Stimulated activated CD4-positive, alpha-beta T cell treated with anti-CD3 and anti-CD28 coated beads, Interleukin-12 subunit alpha, Interleukin-12 subunit beta, amount 100 ng/mL, for 24 hours (primary cell): ENCODE measurements at places on chromosomes 4 and X.
A peak's percentile ranks its signal among the peaks of the same experiment; 100 is the strongest.

DNA sequence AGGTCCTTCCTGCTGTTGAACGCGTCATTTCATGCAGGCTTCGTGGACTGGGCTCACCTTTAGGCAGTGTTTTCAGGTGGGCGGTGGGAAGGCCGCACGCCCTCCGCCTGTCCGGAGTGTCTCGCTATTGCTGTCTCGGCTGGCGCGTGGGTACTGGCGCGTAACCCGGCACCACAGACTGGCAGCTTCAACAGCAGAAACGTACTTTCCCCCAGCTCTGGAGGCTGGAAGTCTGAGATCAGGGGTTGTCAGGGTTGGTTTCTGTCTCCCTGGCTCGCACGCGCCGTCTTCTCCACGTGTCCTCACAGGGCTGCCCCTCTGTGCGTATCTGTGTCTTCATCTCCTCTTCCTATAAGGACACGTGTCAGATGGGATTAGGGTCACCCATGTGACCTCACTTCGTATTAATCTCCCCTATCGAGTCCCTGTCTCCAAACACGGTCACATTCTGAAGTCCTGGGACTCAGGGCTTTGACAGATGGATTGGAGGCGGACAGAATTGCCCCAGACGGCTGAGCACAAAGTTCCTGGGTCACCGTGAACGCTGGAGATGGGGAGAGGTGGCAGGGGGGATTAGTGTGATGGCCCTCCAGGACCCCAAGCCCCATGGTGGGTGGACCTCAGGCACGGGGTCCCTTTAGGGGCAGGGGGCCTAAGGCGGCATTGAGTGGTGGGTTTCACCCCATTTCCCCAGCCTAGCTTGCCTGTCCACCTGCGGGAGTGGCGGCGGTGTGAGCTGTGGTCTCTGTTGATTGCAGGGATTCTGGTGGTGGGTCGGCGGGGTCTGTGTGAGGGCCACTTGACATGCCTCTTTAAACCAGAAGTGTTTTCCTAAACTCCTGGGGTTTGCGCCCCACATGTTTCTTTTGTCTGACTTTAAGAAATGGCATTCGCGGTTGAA is 83.4 kb upstream of the LRPAP1 start:
- no peak for DNase-seq

GRCh38 chr4:21577056-21577455 is 371.5 kb downstream of the KCNIP4 start:
- no peak for DNase-seq

- no peak for DNase-seq
Measured at GRCh38 chr4:704198-704891, 1.3 kb upstream of the PCGF3 start.

DNA sequence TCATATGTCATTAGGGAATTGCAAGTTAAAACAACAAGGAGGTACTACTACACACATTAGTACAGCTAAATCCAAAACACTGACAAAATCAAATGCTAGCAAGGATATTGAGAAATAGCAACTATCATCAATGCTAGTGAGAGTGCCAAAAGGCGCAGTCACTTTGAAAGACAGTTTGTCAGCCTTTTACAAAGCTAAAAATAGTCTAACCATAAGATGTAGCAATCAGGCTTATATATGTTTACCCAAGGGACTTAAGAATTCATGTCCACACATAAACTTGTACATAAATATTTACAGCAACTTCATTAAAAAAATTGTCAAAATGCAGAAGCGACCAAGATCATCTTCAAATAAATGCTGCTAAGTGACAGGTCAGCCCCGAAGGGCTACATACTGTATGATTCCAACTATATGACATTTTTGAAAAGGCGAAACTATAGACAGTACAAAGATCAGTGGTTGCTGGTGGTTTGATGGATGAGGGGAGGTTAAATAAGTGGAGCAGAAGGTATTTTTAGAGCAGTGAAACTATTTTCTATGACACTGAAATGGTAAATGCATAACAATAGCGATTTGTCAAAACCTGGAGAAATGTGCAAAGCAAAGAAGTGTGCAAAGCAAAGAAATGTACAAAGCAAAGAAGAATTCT is 704.8 kb downstream of the ARAP2 start:
- no peak for DNase-seq

DNA sequence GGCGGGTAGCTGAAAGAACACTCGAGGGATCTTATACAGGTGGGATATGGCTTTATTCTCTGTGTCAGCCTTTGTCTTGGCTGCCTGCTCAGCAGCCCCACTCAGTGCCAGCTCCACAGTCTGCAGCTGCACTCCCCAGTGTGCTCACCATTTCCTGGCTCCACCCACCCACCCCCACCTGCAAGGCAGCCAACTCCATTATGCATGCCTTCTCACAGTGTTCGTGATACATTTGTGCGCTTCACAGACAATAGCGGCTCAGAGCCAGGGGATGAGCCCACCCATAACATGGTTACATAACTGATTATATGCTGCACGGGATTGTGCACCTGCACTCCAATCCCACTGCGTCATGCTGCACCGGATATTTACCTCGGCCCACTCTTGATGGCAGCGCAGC is 8.8 kb upstream of the TMEM128 start:
- DNase-seq = no peak

DNA sequence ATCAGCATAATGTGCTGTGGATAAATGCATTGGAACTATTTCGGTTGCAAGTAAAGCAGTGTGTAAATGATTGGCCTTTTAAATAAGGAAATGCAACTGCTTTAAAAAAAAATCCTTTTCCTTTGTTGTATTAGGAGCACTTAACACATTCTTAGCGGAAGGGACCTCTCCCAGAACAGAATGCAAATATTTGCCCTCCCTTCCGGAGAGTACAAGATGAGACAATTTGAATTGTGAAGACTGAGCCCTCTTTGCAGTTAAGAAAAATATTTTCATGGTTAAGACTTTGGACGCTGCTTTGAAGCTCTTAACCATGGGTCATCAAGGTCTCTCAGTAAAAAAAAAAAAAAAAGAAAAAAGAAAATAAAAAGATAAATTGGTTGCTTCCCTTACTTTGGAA is 9.5 kb upstream of the NOX1 start:
- no peak for DNase-seq

GRCh38 chr4:39565878-39566600 is 38.8 kb upstream of the UGDH start:
- no peak for DNase-seq

GRCh38 chrX:19807414-19807813 is 80.0 kb downstream of the SH3KBP1 start:
- DNase-seq = no peak

DNA sequence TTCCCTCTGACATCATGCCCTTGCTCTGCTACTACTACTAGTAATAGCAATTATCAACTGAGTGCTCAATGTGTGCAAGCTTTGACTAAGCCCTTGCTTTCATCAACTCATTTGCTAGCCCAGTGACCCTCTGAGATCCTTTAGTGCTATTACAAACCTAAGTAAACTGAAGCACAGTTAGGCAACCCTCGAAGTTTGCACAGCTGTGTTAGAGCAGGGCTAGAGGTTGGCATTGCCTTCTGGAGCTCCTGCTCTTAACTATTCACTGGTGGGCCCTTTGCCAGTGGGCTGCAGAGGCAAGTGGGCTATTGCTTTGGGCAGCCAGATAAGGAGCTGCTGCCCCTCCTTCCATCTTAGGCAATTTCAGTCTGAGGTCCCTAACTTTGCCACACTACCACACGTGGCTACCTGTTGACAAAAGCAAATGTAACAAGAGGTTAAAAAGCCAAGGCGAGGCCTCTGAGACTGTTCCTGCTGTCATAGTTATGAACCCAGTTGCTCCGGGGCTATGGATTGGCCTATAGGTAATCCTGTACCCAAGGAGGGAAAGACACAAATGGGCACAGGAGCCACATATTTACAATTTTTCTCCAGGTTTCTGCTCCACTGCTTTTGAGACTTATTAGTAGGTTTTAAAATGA is 41.5 kb upstream of the ANKRD50 start:
- no peak for DNase-seq

DNA sequence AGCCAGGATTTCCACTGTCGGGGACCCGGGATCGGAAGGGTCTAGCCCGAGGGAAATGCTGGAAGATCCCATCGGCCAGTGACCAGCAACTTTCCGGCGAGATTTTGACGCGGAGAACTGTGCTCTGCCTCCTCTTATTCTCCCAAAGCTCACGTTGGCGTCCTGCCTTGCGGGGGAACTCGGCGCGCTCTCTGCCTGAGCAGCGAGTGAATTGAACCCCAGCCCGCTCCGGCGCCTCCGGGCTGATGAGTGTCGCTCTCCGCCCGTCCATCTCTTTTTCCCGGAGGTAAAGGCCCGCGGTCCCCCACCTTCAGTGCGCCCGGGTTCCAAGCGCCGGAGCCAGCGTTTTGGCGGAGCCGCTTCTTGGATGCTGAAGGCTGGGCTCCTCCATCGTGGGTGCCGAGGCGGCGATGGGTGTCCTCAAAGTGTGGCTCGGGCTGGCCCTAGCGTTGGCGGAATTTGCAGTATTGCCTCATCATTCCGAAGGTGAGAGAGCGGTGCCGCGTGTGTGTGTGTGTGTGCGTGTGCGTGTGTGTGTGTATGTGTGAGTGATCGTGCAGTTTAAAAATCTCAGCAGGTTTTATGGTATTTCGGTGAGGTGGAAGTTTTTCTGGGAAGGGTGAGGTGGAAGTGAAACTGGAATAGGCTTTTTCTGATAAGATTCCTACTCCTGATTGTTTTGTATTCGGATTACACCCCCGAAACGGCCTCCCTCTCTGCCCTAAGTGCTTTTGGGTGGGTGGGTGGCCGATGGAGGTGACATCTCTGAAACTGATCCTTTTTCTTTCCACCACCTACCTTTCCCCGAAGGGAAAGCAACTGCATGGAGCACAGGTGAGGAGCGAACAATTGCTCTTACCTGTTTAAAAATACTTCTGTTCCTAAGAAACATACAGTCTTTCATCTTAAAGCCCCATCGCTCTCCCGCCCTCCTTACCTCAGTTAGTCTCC is 752 bp downstream of the FRAS1 start:
- peak; percentile 37 for DNase-seq

- DNase-seq = no peak
Measured at GRCh38 chrX:130539721-130540321, 138.0 kb downstream of the RBMX2 start.

DNA sequence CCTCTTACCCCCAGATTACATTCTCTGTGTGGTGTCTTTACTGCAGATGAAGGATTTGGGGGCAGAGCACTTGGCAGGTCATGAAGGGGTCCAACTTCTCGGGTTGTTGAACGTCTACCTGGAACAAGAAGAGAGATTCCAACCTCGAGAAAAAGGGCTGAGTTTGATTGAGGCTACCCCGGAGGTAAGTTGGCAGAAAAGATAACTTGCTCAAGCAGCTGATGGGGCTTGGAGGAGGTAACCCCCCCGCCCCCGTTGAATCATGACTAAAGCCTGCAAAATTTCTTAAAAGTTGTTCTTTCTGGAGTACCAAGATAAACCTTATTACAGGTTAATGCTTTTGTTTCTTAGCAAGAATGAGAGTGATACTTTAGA is 1.5 kb downstream of the CCNG2 start:
- no peak for DNase-seq

- DNase-seq = no peak
Measured at GRCh38 chrX:39602195-39602594, 495.6 kb downstream of the BCOR start.

- no peak for DNase-seq
Measured at GRCh38 chr4:58749206-58749605, 1639.0 kb upstream of the IGFBP7 start.

DNA sequence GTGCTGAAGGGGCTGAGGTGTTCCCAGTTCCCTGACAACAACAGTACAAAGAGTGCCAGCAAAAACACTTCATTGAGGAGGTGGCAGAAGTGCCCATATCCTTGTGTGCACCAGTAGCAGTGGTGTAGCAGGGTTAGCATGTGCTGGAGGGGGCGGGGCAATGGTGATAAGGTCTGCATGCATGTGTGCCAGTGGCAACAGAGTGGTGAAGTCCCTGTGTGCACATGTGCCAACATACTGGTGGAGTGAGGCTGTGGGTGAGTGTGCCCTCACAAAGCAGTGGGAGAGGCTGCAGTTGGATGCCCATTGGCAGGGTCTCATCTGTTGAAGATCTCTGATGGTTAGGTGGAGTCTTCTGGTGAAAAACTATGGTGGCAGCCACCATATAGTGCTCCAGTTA is 994.6 kb downstream of the PCDH19 start:
- DNase-seq = no peak

DNA sequence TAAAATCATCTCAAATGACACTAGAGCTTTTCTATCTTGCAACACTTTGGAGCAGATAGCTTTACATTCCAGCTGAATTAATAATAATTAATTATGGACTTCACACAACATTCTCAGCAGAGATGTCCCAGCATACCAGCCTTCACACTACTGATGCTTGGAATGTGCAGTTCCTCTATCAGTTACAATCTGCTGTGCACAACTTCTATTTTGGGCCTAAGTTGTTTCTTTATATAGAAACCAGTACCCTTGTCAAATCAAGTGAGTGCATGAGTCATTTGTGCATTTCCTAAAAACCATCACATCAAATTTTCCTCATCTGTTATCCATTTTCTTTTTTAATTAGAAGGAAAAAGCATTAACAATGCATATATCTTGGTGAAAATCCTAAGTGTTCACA is 8.8 kb upstream of the RASL11B start:
- no peak for DNase-seq

DNA sequence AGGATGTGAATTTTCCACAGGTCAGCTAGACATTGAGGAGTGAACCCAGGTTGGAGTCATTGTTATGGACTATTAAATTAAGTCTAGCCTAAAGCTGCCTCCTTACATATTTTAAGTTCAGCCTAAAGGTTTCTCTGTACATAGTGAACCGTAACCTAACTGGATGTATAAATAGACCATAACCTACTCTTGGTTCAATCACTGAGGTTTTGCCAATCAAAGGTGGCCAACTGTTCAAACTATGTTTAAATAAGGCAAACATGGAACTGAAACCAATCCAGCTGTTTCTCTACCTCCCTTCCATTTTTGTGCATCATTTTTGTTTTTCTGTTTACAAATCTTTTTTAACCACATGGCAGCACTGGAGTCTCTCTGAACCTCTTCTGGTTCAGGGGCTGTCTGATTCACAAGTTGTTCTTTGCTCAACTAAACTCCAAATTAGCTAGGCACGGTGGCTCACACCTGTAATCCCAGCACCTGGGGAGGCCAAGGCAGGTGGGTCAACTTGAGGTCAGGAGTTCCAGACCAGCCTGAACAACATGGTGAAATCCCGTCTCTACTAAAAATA is 43.9 kb upstream of the SFRP2 start:
- no peak for DNase-seq

DNA sequence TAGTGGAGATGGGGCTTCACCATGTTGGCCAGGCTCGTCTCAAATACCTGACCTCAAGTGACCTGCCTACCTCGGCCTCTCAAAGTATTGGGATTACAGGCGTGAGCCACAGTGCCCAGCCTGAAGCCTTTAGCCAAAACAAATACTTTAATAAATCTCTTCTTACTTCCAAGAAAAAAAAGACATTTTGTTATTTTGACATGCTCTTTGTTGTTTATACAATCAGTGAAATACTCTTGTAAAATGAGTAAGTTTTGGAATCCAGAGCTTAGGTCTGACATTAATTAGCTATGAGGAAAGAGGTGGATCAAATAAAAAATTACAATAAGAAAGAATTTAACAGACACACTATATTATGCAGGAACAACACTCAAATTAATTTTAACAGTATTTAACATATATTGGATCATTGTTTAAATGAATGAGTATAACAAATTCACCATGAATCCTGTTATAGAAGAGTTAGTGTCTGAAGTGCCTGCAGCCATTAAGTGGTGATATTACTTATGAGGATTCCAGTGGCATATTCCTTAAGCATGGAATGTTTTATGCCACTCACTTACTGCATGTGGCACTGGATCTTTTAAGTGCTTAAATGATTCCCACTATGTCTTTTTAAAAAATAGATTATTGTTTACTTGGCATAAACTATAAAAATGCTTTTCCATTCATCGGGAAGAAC is 260.1 kb upstream of the GIMD1 start:
- DNase-seq = no peak
